ENCODE measurements at places on chromosomes 13 and 19.

- peak; percentile 49 for DNase-seq
- H3K4me3 ChIP-seq: no peak overlapping the region
- H3K27me3 ChIP-seq: no peaks in the 10 kb centered on the region
- no peaks in the 10 kb centered on the region for H3K36me3 ChIP-seq
These were observed 2.7 kb downstream of the PRKACA start for GRCh38 chr19:14114854-14115253.

GRCh38 chr13:40671956-40672764 is 5.7 kb upstream of the FOXO1 start:
- no peak overlapping the region for H3K4me3 ChIP-seq
- peak; percentile 90 for DNase-seq
- no peaks in the 10 kb centered on the region for H3K27me3 ChIP-seq
- peaks cover 29% of the 10 kb centered on the region for H3K4me1 ChIP-seq

GRCh38 chr19:38135150-38135998 is 88.6 kb downstream of the DPF1 start:
- peak; percentile 18 for DNase-seq
- peak overlapping the region; percentile 21 for H3K4me3 ChIP-seq
- H3K4me1 ChIP-seq: peaks cover 11% of the 10 kb centered on the region
- H3K27me3 ChIP-seq: no peaks in the 10 kb centered on the region
- no peak overlapping the region for H3K27ac ChIP-seq

DNA sequence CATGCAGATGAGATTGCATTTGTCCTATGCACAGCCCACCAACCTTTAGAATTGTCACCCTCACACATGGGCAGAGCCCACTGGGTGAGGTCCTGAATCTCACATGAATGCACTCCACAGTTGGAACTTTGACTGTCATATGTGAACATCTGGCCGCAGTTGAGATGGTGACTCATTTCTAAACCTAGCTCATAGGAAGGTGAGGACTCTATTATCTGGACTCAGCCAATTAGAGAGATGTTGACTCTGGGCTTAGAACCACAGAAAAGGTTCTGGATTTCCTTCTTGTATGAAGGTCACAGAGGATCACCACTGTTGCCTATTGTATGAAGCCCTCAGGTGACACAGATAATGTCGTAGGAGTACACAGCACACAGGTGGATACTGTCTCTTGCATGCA is 25.6 kb upstream of the ZNF681 start:
- H3K27ac ChIP-seq: no peak overlapping the region
- no peaks in the 10 kb centered on the region for H3K27me3 ChIP-seq
- H3K36me3 ChIP-seq: no peaks in the 10 kb centered on the region

DNA sequence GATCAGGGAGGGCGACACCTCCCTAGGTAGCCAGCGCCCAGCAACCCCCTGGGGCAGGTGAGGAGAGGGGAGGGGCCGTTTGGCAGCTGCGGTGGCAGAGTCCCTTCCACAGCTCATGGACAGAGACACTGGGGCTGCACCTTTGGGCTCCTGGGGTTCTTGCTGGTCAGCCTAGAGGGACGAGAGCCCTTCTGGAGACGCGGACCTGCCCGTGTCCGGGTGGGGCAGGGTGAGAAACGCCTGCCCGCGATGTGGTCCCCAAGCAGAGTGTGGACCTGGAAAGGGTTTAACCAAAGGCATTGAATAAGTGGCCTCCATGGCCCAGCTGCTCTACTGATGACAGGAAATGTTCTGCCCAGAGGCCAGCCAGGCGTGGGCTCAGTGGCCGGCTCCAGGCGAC is 38.3 kb downstream of the ADPRHL1 start:
- DNase-seq: no peak
- no peaks in the 10 kb centered on the region for H3K36me3 ChIP-seq
- H3K4me1 ChIP-seq: peaks cover 10% of the 10 kb centered on the region
- H3K27ac ChIP-seq: no peak overlapping the region
- H3K27me3 ChIP-seq: peaks cover 33% of the 10 kb centered on the region

- H3K4me3 ChIP-seq: no peak overlapping the region
- H3K27me3 ChIP-seq: no peaks in the 10 kb centered on the region
- H3K36me3 ChIP-seq: peaks cover 65% of the 10 kb centered on the region
- peaks cover 10% of the 10 kb centered on the region for H3K4me1 ChIP-seq
- no peak overlapping the region for H3K27ac ChIP-seq
These were observed 1.9 kb downstream of the TBC1D17 start for GRCh38 chr19:49879243-49879963.

GRCh38 chr13:24232474-24232873 is 72.0 kb downstream of the SPATA13 start:
- no peak overlapping the region for H3K27ac ChIP-seq
- no peaks in the 10 kb centered on the region for H3K27me3 ChIP-seq
- H3K36me3 ChIP-seq: no peaks in the 10 kb centered on the region
- no peak overlapping the region for H3K4me3 ChIP-seq
- H3K4me1 ChIP-seq: no peaks in the 10 kb centered on the region

- H3K4me3 ChIP-seq: no peak overlapping the region
- peaks cover 6% of the 10 kb centered on the region for H3K4me1 ChIP-seq
- no peaks in the 10 kb centered on the region for H3K27me3 ChIP-seq
- DNase-seq: no peak
- H3K36me3 ChIP-seq: peaks cover 62% of the 10 kb centered on the region
These were observed 5.1 kb upstream of the DNM2 start for GRCh38 chr19:10712754-10713153.

DNA sequence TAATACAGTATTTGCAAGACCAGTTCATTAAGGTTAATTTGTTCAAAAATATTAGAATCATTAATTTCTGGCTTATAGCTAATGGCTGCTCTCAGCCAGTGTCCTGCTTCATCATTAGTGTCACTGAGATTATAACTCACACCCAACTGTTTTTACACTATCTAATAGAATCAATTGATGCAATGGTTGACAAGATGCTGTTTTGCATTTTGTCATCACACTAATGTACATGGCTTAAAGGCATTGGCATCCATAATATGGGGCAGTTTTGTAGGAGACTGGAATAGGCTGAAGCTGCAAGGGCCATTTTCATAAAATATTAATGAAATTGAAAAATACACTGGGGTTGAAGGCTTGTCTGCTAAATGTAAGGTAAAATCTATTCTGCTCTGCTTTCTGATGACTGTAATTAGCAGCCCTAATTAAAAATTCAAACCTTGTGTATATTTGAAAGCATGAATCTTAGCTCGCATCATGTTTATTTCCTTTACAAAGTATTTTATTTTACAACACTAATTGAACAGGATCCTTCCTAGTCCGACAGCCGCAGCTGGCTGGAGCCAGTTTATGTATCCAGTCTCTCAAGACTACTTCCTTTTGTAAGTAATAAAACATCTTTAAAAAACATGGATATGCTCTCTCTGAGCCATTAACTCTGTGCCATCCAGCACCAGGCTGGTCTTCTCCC is 296.7 kb downstream of the POU4F1 start:
- DNase-seq: no peak
- H3K4me3 ChIP-seq: no peak overlapping the region
- H3K27ac ChIP-seq: no peak overlapping the region
- H3K4me1 ChIP-seq: no peaks in the 10 kb centered on the region

- no peak for DNase-seq
- H3K27me3 ChIP-seq: no peaks in the 10 kb centered on the region
- H3K27ac ChIP-seq: no peak overlapping the region
- no peaks in the 10 kb centered on the region for H3K36me3 ChIP-seq
- no peaks in the 10 kb centered on the region for H3K4me1 ChIP-seq
These were observed 371.9 kb downstream of the KCNRG start for GRCh38 chr13:50387051-50387581.

DNA sequence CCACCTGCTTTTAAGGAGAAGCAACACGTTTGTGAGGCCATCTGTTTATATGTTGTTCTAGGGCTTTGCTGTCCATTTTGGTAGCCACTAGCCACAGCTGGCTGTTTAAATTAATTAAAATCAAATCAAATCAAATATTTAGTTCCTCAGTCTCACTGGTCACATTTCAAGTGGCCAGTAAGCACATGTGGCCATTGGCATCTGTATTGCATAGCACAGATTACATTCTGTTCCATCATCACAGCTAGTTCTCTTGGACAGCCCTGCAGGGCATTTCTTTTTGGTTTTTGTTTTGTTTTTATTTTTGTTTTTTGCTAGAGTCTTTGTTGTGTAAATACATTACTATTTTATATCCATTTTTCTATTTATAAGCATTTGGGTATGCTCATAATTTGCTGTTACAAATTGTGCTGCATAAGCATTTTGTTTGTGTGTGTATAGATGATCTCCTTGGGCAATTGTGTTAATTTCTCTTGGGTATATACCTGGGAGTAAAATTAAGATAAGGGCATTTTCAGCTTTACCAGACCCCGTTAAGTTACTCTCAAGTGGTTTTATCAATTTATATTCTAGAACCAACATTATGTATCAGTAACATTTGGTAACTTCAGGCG is 31.3 kb downstream of the SAE1 start:
- no peak for DNase-seq
- H3K4me3 ChIP-seq: no peak overlapping the region
- no peak overlapping the region for H3K27ac ChIP-seq
- no peaks in the 10 kb centered on the region for H3K27me3 ChIP-seq
- peaks cover 72% of the 10 kb centered on the region for H3K36me3 ChIP-seq

DNA sequence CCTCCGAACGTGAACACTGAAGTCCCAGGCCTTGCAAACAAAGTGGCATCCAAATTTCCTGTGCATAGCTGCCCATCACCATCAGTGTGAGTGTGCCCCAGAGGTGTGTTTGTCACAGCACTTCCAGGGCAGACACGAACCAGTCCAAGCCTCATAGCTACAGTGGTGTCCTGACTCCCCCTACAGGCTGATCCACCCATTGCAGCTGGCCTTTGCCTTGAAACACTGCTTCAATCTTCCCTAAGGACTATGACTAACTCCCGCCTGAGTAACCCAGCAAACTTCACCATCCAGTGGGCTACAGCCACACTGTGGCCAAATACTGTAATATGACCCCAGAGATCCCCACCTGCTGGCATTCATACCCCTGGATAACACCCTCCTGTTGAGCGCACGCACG is 3.9 kb downstream of the ZNF266 start:
- H3K36me3 ChIP-seq: peaks cover 47% of the 10 kb centered on the region
- peaks cover 9% of the 10 kb centered on the region for H3K4me1 ChIP-seq
- H3K4me3 ChIP-seq: no peak overlapping the region
- no peak overlapping the region for H3K27ac ChIP-seq
- peak; percentile 8 for DNase-seq

GRCh38 chr13:99913167-99913566 is 58.4 kb downstream of the ZIC5 start:
- no peak for DNase-seq
- H3K36me3 ChIP-seq: peaks cover 7% of the 10 kb centered on the region
- no peak overlapping the region for H3K27ac ChIP-seq
- peaks cover 25% of the 10 kb centered on the region for H3K4me1 ChIP-seq

- DNase-seq: no peak
- H3K4me3 ChIP-seq: peak overlapping the region; percentile 22
- H3K36me3 ChIP-seq: peaks cover 24% of the 10 kb centered on the region
- peaks cover 42% of the 10 kb centered on the region for H3K4me1 ChIP-seq
- H3K27me3 ChIP-seq: no peaks in the 10 kb centered on the region
These were observed 8.5 kb downstream of the MOB3A start for GRCh38 chr19:2087621-2088100.

DNA sequence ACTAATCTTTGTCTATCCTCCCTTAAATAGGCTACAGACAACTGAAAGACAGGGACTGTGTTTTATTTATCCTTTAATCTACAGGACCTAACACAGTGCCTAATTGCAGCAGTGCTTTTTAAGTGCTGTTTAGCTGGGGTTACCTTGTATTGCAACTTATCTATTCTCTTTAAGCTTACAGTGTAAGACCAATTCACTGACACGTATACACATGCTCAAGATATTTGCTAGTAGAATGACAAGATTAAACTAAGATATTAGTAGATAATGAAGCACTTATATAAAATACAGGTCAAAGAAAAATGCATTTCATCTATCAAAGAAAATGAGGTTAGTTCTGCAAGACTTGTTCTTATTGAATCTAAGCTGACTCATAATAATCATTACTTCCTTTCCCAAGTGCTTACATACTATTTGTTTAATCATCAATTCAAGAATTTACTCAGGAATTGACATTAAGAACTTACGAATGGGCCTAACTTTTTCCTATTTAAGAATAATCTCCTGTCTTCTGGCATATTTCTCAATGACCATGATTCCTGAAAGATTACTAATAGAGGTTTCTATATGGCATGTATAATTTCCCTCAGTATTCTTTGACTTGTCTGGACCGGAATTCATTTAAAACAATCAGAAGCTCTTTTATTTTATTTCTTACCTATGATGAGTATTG is 75.8 kb upstream of the MAB21L1 start:
- no peaks in the 10 kb centered on the region for H3K36me3 ChIP-seq
- H3K4me1 ChIP-seq: no peaks in the 10 kb centered on the region
- no peak overlapping the region for H3K4me3 ChIP-seq
- no peaks in the 10 kb centered on the region for H3K27me3 ChIP-seq

GRCh38 chr19:12034198-12034597 is 1.3 kb downstream of the ZNF433 start:
- H3K27me3 ChIP-seq: no peaks in the 10 kb centered on the region
- no peaks in the 10 kb centered on the region for H3K36me3 ChIP-seq
- DNase-seq: no peak
- H3K27ac ChIP-seq: peak overlapping the region; percentile 84
- H3K4me1 ChIP-seq: peaks cover 7% of the 10 kb centered on the region

- peaks cover 3% of the 10 kb centered on the region for H3K36me3 ChIP-seq
- peaks cover 23% of the 10 kb centered on the region for H3K4me1 ChIP-seq
- DNase-seq: no peak
- H3K4me3 ChIP-seq: no peak overlapping the region
- no peak overlapping the region for H3K27ac ChIP-seq
These were observed 880 bp downstream of the SWSAP1 start for GRCh38 chr19:11375143-11375948.

- H3K4me3 ChIP-seq: no peak overlapping the region
- DNase-seq: no peak
- H3K4me1 ChIP-seq: no peaks in the 10 kb centered on the region
- peaks cover 6% of the 10 kb centered on the region for H3K27me3 ChIP-seq
These were observed 663 bp upstream of the PLA2G4C start for GRCh38 chr19:48111280-48111679.

DNA sequence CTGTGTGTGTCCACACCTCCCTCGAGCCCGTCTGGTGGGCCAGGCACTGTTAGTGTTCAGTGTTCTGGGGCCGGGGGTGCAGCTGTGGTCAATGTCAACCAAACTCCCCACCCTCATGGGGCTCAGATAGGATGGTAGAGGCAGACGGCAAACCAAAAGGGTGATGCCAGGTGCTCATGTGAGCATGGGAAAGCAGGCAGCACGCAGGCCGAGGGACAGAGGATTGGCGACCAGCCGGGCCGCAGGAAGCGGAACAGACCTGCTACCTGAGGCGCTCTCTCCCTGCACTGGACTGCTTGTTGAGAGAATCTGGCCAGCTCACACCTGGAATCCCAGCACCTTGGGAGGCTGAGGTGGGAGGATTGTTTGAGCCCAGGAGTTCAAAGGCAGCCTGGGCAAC is 29.1 kb downstream of the DHX34 start:
- no peak overlapping the region for H3K4me3 ChIP-seq
- H3K27me3 ChIP-seq: no peaks in the 10 kb centered on the region
- no peak for DNase-seq
- no peaks in the 10 kb centered on the region for H3K4me1 ChIP-seq

- no peak overlapping the region for H3K27ac ChIP-seq
- DNase-seq: no peak
- no peaks in the 10 kb centered on the region for H3K27me3 ChIP-seq
- peaks cover 13% of the 10 kb centered on the region for H3K36me3 ChIP-seq
- no peak overlapping the region for H3K4me3 ChIP-seq
These were observed 8.5 kb upstream of the CERS1 start for GRCh38 chr19:18904334-18905057.

All from MCF 10A (cell line).